ENCODE measurements at places on chromosomes 4 and X.

DNA sequence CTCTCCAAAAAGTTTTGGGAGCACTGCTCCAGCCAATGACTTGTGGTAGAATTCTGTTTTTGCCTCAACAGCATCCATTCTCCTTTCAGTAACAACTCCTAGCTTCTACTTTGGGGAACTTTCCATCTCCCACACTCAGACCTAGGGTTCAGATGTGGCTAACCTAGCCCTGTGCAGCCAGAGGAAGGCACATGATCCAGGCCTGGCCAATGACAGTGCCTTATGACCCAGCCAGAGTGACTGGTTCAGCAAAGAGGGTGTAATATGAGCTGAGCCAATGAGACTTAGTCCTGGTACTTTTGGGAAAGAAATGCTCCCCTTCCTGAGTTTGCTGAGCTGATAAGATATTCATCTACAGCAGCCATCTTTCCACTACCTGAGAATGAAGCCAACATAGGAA, 5.4 kb upstream of the USP46 start:
- no peak for DNase-seq

GRCh38 chr4:38621028-38621684, 42.8 kb upstream of the KLF3 start:
- DNase-seq, result peak; percentile 24

- no peak for DNase-seq
Measured at GRCh38 chrX:106468433-106468832, 143.3 kb upstream of the RADX start.

DNA sequence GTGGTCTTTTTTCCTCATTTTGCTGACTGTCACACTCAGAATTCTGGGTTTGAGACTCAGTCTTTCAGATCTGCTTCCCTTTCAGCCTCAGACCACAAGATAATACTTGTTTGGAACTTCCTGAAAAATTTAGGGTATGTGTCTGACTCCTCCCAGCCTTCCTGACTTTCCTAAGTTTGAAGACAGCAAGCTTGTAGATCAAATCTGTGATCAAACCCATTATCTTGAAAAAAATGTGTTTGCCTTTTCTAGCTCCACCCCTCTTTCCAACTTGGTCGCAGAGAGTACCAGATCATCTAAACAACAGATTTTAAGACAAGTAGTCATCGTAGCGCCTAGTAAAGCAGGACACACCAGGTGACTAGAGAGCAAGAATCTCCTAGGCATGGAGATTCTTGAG, 9.9 kb downstream of the BCAP31 start:
- no peak for DNase-seq

DNA sequence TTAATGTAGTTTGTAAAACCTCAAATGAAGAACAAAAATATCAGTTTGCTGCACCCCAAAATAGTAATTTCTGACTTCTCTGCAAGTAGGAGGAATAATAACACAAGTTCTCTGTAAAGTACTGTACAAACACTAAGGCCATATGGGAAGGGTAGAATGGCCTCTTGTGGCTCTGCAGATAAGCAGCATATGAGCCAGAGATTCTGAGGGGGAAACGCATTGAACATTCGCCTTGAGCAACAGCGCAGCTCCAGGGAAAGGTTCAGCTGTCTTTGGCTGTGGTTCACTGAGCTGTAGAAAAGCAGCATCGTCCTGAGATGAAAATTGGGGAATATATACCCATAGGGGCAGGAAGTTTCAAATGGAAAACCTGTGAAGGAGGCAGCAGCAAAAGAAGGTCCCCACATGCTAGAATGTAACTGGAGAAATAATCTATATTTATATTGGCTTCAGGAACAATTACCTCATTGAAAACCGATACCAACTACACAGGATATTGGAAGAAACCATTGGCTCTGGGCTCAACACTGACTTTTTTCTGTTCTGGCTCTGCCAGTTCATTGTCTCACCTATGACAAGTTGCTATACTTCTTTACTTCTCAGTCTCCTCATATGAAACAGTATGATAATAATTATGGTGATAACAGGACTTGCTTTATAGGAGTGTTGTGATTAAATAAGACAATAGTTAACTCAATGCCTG, 357.6 kb upstream of the CPEB2 start:
- DNase-seq, result no peak

GRCh38 chr4:120156120-120156718, 89.6 kb upstream of the MAD2L1 start:
- peak; percentile 58 for DNase-seq

GRCh38 chr4:182643801-182644682, 273.1 kb downstream of the DCTD start:
- no peak for DNase-seq

- DNase-seq, result no peak
Measured at GRCh38 chrX:150081076-150081475, 142.8 kb upstream of the EOLA2 start.

Measured in AML-193 (cell line).